ENCODE measurements at places on chromosomes 6 and 20.

- no peak for DNase-seq
Measured at GRCh38 chr6:100433726-100434435, 30.8 kb downstream of the SIM1 start.

GRCh38 chr6:38283734-38284362 is 355.9 kb downstream of the BTBD9 start:
- DNase-seq = peak; percentile 30

GRCh38 chr20:41411391-41411847 is 44.8 kb upstream of the EMILIN3 start:
- no peak for DNase-seq

GRCh38 chr20:38211200-38212097 is 46.4 kb upstream of the TGM2 start:
- DNase-seq = no peak

GRCh38 chr20:54063992-54064676 is 6.3 kb downstream of the BCAS1 start:
- DNase-seq = peak; percentile 77

DNA sequence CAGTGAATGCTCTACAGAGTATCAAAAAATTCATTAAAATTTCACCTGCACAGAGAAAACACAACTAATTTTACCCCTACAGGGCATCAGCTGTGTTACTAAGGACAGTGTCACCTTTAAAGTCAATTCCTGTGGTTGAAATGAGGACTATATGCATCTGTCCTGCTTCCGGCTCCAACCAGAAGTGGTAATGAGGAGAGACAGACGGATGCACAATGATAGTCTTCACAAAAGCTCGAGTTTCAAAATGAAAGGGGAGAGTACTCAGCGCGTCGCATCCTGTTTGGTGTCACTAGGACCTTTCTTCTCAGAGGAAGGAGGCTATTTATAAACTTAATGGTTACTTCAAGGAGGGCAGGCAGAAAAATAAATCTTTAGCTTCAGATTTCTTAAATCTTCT is 86.5 kb downstream of the LYRM4 start:
- DNase-seq = peak; percentile 57

DNA sequence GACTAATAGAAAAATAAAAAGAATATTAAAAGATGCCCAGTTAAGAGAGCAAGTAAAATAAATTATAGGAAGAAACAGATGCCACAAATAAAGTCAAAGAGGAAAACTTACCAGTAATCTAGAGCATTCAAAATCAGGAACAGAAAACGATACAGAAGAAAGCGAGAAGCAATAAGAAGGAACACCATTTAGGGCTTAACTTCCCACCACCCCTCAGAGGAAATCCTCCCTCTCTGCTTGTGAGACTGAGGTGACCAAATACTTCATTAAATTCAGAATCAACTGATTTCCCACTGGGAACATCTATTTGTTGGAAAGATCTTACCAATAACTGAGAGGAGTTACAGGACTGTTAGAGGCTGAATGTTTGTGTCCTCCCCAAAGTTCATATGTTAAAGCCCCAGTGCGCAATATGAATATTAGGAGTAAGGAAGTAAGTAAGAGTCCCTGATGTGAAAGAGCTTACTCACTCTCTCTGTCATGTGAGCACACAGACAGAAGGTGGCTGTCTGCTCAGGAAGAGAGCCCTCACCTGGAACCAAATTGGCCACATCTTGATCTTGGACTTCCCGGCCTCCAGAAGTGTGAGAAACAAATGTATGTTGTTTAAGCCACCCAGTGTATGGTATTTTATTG is 19.5 kb downstream of the KATNA1 start:
- no peak for DNase-seq

GRCh38 chr6:109491207-109491938 is 8.4 kb upstream of the ZBTB24 start:
- no peak for DNase-seq

DNA sequence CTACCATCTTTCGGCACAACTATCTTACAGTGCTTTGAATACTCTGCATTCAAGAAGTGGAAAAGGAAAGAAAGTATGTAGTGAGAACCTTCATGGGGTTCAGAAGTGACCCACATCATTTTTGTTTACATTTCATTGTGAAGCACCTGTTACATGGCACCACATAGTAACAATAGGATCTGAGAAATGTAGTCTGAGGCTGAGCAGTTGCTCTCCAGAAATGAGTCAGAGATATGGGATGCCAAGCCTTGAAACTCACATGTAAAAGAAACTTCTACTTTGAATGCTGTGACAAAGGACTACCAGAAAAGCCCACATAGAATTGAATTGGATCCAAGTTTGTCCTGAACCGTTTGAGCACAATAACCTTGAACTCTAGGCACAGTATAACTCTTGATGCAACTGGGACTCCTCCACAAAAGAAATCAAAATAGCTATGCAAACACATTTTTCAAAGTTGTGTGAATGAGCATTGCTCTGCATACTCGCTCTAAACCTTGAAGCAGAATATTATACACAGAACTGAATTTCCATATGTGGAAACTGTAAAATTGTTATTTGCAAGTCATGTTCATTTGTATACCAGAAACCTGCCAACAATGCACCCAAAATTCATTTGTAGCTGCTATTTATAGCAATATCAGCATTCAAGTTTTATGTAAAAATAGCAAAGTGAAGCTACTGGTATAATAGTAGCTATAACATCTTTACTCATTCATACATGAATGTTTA is 400.9 kb upstream of the POU3F2 start:
- no peak for DNase-seq

DNA sequence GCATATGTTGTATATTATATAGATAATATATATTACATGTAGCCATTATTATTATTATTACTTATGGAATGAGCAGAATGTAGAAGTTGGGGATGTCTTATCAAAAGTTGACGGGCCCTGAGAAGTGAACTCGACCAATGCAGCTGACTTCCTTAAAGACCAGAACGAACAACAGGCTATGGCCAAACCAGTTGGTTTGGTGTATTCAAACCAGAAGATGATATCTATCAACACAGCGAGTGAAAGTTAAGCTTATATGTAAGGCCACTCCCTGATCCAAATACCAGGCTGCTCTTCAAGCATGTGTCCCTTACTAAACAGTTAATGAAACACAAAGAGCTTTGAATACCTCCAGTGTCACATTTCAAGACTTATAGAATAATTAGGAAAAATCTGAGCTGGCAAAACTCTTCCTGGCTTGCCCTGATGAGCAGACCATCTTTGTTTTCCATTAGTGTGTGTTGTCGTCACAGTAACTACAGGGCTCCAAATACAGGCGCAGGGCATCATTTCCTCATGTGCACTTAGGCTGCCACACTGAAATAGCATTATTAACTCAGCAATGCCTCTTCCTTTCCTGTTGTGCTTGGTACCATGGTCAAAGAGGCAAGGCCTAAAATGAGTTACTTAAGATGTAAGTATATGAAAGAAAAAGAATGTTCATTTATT is 6.6 kb downstream of the FILIP1 start:
- DNase-seq = no peak

- DNase-seq = no peak
Measured at GRCh38 chr6:136763716-136764516, 28.4 kb downstream of the MAP3K5 start.

- DNase-seq = no peak
Measured at GRCh38 chr20:48042628-48043027, 257.3 kb upstream of the SULF2 start.

GRCh38 chr6:167153521-167153959 is 4.2 kb downstream of the GPR31 start:
- no peak for DNase-seq

- DNase-seq = no peak
Measured at GRCh38 chr6:30935018-30935417, 3.0 kb upstream of the SFTA2 start.

DNA sequence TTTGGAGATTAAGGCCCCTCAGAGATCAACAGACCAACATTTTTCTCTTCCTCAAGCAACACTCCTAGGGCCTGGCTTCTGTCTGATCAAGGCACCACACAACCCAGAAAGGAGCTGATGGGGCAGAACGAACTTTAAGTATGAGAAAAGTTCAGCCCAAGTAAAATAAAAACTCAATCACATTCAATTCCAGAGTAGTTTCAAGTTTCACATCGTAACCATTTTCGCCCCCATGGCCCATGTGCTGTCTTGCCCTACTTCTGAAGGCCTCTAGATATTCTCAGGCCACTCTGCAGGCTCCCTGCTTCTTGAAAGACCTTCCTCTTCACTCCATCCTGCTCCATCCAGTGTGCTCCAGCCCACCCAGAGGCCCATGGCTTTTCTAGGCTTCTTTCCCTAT is 4.2 kb downstream of the IL17A start:
- DNase-seq = no peak

DNA sequence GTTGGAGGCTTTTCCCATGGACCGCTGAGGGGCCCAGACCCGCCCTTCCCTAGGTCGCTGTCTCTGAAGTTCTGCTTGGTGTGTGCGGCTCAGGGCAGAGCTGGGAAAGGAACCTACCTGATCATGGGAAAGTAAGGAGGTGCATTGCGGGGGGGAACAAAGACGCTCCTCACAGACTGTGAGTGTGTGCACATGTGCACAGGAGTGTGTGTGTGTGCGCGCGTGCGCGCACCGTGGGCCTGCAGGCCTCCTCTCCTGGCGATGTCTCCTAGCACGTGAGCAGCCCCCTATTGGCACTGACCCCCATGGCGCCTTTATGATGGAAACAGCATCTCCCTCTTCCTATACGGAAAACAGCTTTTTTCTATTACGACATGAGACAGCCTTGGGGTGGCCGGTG is 224.1 kb downstream of the TAF4 start:
- DNase-seq = no peak

DNA sequence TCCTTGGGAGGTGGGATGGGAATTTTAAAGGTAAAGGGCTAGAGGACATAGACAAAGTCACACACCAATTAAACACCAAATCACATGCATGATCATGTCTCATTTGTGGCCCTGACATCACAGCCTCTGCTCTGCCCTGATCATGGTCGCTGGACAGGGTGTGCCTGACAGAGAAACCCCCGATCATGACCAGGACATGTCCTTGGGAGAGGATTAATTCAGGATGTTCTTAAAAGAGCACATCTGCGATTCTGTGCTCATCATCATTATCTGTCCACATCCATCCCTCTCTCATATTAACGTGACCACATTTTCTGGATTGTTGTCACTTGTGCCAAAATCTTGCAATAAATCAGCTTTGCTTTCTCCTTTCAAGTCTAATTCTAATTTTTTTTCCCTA is 7.7 kb upstream of the PBOV1 start:
- no peak for DNase-seq

- DNase-seq = no peak
Measured at GRCh38 chr6:105499931-105500330, 97.0 kb upstream of the PREP start.

- DNase-seq = peak; percentile 32
Measured at GRCh38 chr6:30679765-30680535, 6.5 kb downstream of the PPP1R18 start.

DNA sequence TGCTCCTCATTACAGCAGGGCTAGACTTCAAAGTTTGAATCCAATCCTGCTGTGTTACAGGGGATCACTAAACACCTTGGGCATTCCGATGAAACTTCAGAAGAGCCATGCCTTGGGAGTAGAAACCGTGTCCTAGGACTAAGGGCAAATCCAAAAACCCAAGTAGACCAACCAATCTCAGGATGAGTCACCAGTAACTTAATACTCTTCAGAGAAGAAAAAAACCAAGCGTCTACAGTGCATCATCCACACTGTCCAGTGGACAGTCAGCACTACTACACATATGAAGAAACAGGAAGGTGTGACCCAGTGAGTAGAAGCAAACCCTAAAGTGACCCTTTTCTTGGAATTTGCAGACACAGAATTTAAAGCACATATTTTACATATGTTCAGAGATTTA is 39.5 kb upstream of the VAPB start:
- no peak for DNase-seq
